OCI-M1 (cell line): ENCODE measurements at places on chromosomes 5 and 9.

GRCh38 chr5:136143763-136144162 lies 11.1 kb downstream of the SMAD5 start:
- no peak for DNase-seq

GRCh38 chr9:70410368-70410767 lies 4.1 kb downstream of the KLF9 start:
- DNase-seq = peak; percentile 55

- DNase-seq = no peak
These were observed 17.4 kb downstream of the ABITRAM start for GRCh38 chr9:108951578-108951977.

DNA sequence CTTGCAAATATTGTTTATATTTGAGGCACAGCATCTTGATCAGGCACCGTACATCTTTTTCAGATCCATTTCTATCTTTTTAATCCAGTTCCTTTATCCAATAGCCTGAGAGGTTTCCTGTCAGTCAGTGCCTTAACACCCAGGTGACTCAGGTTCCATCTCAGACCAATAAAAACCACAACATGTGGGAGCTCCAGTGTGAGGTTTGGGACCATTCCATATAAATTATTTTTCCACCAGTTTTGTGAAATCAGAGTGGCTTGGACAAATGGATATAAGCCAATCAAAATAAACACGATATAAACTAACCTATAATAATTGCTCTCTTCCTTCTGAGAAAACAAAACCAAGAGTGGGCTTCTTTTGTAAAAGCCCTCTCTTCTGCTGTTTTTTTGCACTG lies 351.3 kb downstream of the NTRK2 start:
- DNase-seq = no peak

- DNase-seq = no peak
These were observed 43.0 kb downstream of the PIK3R1 start for GRCh38 chr5:68258531-68258930.

- no peak for DNase-seq
These were observed 39.8 kb downstream of the AK8 start for GRCh38 chr9:132838291-132838690.

DNA sequence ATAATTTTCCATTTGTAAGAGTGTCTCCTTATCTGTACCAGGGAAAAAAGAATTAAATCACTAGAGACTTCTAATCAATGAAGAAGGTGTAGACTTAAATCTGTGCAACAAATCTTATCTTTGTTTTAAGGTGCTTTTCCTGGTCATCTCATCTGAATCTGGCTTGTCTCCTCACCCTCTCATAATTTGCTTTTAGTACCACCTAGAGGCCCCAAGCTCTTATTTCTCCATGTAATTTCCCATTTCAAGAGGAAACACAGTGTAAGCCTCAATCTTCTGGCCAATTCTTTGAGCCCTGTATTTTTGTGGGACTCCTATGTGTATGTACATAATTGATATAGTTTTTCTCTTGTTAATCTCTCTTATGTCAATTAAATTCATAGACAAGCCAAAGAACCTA lies 1975.3 kb upstream of the CDH6 start:
- DNase-seq = peak; percentile 47

DNA sequence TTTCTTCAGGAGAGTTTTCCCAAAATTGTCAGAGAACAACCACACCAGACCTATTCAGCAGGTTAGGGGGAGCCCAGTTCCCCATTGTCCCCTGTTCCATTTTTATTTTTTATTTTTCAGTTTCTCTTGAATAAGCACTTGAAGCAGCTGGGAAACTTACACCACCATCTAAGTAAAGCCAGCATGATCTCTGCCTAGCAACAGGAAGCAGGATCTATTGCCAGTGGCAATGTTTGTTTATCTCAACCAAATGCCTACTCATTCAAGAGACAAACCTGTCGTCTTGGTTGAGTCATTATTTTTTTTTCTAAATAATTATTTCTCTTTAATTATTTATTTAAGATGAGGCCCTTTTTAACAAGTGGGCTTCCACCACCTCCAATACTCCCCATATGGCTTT lies 379.3 kb downstream of the PLK2 start:
- DNase-seq = no peak

GRCh38 chr5:178991190-178992145 lies 3.7 kb downstream of the GRM6 start:
- no peak for DNase-seq

DNA sequence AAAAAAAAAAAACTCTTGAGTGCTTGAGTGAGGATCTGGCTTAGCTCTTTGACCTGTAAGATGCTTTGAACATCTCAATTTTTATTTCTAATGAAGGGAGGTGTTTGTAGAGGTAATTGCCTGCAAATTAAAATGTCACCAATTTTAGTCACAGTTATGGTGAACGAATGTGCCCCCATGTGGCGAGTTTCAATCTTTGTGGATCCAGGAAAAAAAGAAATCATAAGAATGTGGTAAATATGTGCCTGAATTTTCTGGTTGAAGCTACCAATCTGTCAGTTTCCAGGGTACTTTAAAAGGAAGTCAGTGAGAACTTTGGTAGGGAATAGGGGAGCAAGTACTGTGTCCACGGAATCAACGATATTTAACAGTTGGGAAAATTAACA lies 1772.4 kb upstream of the CDH9 start:
- DNase-seq = no peak

GRCh38 chr9:109934136-109934856 lies 154.3 kb downstream of the PALM2AKAP2 start:
- no peak for DNase-seq

DNA sequence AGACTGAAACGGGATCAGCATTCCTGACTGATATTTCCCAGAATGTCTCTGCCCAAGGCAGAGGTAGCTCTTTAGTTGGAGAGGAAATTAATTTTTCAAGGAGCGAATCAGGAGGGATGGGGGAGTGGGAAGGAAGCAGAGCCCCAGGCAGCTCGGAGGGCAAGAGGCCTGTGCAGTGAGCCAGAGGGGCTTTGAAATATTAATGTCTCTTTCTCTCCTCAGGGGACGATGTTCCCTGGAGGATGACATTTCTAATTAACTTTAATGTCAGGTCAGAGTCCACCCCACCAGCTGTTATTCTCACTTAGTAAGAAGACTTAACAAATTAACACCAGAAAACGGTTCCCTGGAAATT lies 45.6 kb downstream of the SLC6A7 start:
- no peak for DNase-seq

- DNase-seq = no peak
These were observed 472.5 kb downstream of the ARHGEF28 start for GRCh38 chr5:74098456-74098855.

DNA sequence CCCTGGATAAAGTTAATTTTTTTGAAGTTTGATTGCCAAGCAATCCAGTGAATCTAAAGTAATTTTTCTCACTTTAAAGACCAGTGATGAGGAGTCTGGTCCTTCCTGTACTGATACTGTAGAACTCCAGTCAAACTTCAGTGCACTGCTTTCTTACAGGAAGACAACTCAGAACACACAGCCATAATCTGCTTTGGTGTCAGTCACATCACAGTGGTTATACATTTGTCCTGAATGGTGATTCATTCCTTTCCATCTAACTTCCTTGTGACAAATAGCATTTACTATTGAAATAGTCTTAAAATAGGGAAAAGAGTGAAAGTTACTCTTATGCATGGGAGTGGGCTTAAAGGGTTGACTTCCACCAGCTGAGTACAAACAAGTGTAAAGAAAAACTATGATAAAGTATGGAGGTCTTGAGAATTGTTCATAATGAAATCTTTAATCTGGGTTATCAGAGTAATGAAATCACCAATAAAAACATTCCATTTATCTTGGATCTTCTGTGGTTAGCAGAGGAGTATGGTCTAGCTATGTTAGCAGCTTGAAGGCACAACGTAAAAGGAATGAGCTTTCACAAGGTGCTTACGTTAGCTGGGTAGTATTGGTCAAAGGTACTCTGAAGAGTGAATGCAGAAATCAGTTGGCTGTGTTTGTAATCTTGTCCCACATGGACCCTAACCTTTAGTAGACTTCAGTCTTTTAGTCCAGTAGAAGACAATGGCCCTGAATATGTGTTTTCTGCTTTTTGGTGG lies 41.5 kb downstream of the DCP2 start:
- DNase-seq = no peak

- no peak for DNase-seq
These were observed 112.2 kb upstream of the ANKRD55 start for GRCh38 chr5:56345352-56345751.

GRCh38 chr9:113361304-113362018 lies 12.1 kb downstream of the BSPRY start:
- DNase-seq = no peak

DNA sequence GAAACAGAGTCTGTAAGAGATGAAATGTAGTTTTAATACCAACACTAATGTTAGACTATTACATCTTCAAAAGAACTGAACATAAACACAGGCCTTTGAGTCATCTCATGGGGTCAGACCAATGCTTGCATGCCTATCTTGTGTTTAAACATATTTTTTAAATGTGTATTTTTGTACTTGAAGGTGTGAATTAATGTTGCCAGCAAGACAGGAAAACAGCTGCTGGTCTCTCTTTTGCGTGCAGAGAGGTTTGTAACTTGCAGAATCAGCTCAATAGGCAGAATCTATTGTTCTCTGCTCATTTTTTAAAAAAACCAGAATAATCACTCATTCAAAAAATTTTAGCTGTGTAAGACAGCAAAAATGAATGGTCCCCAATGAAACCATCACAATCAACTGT lies 180.2 kb downstream of the ALDH1A1 start:
- no peak for DNase-seq

DNA sequence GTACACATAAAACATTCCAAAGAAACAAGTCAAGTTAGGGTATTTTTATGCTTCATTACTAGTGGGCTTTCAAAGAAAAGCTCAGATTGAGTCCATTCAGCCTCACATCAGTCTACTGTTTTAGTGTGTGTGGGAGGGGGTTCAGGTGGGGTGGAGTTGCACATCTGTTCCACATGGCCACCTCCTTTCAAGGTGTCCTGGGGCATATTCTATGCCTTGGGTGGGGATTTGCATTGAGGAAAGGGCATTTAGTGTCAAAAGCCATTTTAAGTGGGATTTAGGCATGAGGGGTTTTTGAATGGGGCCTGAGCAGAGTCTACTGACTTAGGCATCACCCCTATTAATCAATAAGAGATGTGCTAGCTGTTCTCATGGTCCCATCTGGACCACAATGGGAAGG lies 983.1 kb downstream of the TLE4 start:
- no peak for DNase-seq

DNA sequence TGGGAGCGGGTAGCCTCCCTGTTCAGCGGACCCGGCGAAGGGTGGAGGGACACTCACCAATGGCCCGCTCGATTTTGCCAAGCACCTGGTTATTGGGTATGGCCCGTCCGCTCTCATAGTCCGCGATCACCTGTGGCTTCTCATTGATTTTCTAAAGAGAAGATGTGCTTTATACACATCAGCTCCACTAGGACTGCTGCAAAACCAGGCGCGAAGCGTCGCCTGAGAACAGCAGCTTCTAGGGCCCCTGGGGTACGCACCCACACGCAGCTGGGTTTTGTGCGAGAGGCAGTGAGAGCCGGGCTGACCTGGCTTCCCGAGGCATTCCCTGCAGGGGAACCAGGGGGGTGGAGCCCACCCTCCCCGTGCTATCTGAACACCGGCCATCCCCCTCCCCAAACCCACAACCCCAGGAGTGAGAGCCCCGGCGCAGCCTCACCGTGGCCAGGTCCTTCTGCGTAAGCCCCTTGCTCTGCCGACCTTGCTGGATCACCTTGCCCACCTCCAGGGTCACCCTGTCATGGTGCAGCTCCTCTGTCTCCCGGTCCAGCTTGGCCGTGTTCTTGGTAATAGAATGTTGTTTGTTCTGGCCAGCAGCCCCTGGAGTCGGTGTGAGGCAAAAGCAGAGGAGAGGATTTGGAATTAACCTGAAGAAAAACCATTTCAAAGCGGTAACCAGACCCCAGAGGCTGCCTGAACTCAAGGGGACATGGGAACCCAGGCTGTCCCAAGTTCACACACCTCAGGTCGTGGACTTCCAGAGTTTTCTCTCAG lies 3.1 kb downstream of the EDF1 start:
- no peak for DNase-seq

- DNase-seq = no peak
These were observed 59.2 kb downstream of the YTHDC2 start for GRCh38 chr5:113572716-113573115.

DNA sequence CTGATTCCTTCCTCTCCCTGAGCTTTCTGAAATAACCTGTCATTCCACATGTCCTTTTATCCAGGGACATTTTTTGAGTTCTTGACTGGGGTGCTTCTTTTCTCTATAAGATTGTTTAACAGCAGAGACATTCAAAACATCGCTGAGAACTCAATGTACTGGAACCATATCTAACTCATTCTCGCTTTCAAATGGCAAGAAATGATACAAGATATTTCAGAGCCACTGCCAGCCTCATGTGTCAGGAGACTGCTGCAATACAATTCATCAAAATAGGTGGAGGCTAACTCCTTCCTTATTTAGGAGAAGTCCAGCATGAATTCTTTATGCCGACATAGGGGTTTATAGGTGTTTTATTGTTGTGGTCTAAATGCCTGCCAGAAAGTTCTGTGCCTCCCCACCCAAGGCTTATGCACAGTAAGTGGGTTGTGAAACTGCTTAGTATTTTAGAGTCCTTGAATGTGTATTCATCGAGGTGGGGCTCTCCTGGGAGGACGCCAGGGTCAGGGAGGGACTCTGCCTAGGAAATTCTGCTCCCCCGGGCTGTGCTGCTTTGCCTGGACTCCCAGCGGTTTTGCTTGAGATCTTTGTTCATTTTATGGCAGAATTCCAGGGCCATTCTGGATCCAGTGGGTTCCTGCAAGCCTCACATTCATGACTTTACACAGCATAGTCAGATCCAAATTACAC lies 53.9 kb downstream of the ZNF474 start:
- DNase-seq = no peak

DNA sequence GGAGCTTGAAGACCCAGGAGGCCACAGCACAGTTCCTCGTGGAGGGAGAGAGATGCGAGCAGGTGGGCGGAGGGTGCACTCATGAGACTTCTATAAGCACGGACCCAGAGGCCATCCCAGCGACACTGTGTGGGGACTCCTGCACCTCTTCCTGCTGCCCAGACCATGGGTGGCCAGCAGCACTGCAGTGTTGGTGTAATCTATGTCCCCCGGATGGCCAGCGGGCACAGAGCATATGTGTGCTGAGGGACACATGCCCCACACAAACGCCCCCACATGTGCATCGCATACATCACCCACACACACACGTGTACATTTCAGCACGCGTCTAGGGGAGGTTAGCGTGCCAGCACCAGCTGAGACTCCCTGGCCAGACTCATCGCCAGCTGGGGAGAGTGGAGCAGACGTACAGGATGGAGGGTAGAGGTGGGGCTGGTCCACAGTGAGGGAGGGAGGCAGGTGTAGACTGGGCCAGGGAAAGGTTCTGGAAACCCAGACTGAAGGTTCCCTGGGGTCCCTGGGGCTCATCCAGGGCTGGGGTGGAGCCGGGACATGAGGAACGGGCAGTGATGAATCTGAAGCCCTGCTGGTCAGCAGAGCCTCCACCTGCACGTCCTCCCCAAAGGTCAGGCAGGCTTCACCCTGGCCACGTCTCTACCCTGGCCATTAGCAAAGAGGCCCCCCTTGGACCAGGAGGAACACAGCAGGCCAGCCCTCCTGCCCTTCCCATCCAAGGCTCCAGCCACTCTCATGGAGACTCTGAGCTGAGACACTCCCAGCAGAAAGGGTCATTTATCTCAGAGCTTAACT lies 27.6 kb downstream of the ADAMTS2 start:
- DNase-seq = no peak
